Stimulated activated CD8-positive, alpha-beta memory T cell treated with anti-CD3 and anti-CD28 coated beads, Interleukin-7, amount 100 ng/mL, for 1 hour (primary cell): ENCODE measurements at places on chromosomes 7 and 10.

DNA sequence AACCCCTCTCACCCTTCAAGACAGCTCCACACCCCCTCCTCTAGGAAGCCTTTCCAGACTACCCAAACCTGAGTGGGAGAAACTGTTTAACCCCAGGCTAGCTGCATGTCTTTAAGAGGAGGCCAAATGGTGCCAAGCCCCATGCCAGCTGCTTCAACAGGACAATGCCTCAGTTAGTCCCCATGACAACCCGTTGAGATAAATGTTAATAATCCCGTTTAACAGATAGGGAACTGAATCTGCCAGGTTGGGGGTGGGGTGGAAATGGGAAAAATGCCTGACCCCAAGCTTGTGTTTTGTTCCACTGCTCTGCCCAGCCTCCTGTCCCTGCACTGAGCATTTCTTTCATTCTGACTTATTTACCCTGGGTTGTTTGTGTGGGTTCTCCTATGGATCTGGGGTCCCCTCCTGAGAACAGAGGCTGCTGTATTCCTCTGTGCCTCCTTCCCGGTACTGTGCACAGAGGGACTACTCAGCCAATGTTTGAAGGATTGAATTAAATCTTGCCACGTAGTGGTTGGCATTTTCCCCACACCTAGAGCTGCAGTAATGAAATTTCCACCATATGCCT lies 452.6 kb upstream of the ZMIZ1 start:
- DNase-seq = no peak

- peak; percentile 7 for DNase-seq
These were observed 236.3 kb upstream of the ANKRD30A start for GRCh38 chr10:36888925-36889573.

DNA sequence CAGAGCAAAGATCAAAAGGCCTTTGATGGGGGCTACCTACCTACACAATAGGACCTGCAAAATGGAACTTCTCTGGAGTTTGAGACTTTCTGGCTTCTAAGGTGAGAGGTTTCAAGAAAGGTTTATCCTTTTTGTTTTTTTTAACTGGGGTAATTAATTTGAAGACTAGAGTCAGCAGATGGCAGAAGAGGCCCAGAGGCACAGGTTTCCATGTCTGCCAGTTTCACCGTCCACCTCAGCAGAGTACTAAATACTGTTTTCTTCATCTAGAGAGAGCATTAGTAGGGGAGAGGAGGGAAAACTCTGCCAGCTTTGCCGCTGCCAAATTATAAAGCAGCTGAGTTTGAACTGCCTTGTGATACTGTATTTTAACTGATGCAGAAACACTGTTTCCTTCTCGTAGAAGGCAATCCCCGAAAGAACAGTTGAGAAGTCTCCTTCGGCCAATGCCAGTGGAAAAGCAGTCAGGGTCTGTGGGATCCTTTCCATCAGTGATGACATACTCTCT lies 138.7 kb downstream of the SLC25A13 start:
- DNase-seq = no peak

GRCh38 chr7:155287284-155287935 lies 10.3 kb upstream of the INSIG1 start:
- no peak for DNase-seq

DNA sequence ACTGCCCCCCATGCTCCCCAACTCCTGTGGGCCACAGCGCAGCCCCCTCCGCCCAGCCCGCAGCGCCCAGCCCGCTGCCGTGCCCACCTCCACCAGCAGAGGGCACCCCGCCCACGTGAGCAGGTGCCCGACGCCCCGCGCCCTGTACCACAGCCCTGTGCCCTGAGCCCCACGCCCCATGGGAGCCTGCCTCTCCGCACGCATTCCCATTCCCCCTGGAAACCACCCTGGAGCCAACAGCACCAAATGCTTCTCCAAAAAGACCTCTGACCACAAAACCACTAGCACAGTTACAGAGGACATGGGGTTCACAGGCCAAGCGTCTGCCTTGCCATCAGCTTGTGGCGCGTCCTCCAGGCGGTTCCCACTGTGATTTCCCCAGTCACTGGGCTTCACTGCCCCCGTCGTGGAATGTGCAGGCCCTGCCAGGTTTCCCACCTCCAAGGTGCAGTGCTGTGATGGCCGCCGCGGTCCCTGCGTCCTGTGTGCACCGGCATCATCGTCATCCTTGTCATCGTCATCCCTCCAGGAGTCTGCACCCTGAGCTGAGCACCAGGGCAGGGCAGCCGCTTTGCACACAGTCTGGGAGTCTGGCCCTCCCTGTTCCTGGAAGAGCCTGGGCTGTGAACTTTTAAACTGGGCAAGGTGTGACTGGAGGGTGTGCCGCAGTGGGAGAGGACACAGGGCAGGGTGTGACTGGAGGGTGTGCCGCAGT lies 61.7 kb downstream of the PWWP2B start:
- DNase-seq = peak; percentile 56

DNA sequence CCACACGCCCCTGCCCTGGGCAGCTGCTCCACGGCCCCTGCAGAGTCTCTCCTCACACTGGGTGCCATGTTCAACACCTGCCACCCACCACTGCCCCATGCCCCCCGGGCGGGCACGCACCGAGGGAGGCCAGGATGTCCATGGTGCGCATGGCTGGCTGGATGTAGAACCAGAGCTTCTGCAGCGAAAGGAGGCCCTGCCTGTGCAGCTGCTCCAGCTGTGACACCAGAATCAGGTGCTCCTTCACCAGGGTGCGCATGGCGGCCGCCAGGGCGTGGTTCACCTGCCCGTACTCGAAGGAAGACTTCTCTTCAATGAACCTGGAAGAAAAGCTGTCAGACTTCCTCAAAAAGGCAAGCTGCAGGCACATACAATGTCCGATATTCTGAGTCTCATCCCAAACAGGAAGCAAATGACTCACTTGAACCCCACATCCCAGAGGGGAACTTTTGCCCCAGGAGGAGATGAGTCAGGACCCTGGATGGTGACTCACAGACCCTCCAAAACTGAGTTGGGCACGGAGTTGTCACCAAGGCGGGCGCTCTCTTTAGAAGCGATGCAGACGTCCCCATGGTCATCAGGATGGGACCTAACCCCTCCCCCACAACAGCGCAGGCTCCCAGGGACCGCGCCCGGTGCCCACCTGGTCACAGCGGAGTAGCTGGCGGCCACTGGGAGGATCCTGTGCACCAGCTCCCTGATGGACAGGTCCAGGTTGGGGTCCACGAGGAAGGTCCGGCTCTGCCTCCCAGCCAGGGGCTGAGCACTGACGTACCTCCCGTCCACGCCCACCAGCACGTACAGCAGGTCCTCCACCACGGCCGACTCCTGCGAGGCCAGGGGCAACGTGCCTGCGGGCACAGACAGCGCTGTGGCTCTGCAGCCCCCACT lies 15.5 kb downstream of the TUBGCP2 start:
- DNase-seq = no peak

DNA sequence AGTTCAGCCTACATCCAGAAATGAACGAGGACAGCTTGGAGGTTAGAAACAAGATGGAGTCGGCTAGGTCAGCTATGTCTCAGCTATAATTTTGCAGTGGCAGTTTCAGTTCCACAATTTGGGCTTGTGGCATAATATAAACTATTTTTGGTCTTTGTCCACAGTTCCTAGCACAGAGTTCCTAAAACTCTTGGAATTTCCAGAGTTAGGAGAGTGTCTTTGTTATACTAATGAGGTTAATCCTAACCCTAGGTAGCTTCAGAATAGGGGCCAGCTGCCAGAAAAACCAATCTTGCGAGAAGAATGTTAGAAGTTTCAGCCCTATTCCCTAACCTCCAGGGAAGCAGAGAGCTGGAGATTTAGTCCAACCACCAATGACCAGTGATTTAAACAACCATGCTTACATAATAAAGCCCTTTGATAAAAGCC lies 131.9 kb downstream of the AKR1D1 start:
- DNase-seq = no peak

DNA sequence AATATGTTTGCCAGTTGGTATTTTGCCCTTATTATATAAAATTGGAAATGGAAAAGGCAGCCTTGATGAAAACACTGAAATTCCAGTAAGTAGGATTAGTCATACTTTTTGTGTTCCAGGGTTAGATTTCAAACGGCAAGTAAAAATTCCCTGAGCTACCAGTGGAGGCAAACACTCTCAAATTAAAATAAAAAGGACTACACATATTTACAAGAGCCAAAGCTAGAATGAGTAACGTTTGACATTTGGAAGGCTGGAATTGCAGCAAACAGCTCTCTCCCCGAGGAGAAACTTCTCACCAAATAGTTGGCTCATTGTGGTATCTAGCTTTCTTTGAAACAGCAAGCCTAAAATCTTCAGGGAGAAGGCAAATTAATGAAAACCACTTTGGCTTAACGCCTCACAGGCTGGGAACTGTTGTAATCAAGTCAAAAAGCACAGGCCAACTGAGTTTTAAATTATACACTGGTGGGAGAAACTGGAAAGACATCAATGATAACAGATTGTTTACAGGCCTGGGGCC lies 288.4 kb downstream of the SNX13 start:
- DNase-seq = no peak

GRCh38 chr7:128027485-128027980 lies 3.7 kb downstream of the LRRC4 start:
- DNase-seq = no peak

DNA sequence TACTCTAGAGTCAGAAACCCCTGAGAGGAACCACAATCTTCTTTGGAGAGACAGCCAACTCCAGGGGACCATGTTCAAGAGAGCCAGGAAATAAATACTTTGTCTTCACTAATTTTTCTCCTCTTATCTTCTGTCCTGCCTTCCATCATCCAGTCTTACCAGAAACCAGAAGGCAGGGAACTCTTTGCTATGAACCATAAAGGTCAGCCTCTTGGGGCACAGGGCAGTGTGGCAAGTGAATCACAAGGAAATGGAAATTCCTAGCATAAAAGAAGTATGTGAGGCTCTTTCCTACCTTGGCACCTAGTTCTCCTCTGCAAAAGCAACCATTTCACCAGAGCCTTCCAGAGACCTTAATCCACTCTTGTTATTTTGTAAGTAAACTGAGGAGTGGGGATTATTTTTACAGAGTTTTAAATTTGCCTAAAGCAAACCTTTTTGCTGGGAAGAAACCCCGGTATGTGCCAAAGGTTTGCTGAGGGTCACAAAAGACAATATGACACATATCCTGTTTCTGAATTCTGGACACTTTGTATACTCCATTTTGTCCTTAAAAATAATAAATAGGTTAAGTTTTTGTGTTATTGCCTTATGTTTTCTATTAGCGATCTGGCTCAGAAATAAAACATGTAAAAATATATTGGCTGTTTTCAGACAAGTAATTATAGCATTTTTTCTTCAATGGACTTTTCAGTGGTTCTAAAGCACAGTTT lies 87.1 kb downstream of the ADAM22 start:
- no peak for DNase-seq

DNA sequence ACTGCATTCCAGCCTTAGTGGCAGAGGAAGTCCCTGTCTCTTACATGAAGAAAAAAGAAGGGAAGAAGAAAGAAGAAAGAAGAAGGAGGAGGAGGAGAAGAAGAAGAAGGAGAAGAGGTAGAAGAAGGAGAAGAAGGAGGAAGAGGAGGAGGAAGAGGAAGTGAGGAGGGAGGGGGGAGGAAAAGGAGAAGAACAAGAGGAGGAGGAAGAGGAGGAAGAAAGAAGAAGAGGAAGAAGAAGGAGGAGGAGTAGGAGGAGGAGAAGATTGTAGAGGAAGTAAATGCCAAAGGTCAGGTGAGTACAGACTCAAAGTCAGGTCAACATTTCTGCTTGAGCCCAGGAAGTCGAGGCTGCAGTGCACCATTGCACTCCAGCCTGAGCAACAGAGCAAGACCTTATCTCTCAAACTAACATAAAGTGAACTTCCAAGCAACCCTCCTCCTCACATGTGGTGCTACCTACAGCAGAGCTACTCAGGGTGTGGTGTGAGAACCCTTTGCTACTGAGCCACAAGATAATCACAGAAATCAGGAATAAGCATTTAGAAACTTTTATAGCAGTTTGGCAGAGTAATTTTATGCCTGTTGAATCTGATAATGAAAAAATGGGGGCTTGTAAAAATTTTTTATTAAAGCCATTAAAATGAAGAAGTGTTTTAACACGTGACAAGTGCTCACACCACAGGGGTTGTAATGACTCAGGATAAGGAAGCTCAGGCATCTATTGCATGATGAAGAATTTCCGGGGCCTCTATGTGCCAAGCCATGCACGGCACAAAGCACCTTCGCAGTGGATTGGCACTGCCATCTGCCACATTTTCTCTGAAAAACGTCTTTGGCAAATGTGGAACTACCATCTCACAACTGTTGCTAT lies 224.9 kb upstream of the AUTS2 start:
- DNase-seq = no peak

- no peak for DNase-seq
These were observed 4.3 kb upstream of the TRPV6 start for GRCh38 chr7:142889816-142890215.

- DNase-seq = no peak
These were observed 168.3 kb downstream of the BMPER start for GRCh38 chr7:34073676-34074075.

- DNase-seq = no peak
These were observed 53.6 kb downstream of the AFAP1L2 start for GRCh38 chr10:114350751-114351150.

DNA sequence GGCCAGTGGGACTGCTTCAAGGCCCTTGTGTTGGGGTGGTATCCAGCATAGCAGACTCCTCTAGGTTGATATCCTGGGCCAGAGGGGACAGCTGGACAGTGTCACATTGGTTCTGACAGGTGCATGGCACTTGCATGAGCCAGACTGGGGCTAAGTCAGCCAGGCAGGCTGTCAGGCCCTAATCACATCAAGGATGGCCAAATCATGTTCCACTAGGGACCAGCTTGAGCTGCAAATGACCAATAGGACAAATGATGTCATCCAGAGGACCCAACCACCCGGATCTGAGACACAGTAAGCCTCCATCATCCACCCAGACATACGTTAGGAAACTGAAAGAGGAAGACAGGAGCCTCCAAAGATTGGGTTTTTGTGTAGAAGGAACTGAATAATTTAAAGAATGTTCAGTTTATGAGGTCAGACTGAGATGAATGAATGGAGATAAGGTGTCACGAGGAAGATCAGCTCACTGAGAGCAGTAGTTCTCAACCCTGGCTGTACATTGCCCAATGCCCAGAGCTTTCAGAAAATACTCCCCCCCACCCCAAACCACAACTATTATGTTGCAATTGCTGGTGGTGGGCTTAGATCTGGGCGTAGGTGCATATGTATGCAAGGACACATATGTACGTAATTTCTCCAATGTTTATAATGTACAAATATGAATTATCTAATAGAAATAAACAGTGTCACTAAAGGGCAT lies 75.2 kb upstream of the INHBA start:
- no peak for DNase-seq

DNA sequence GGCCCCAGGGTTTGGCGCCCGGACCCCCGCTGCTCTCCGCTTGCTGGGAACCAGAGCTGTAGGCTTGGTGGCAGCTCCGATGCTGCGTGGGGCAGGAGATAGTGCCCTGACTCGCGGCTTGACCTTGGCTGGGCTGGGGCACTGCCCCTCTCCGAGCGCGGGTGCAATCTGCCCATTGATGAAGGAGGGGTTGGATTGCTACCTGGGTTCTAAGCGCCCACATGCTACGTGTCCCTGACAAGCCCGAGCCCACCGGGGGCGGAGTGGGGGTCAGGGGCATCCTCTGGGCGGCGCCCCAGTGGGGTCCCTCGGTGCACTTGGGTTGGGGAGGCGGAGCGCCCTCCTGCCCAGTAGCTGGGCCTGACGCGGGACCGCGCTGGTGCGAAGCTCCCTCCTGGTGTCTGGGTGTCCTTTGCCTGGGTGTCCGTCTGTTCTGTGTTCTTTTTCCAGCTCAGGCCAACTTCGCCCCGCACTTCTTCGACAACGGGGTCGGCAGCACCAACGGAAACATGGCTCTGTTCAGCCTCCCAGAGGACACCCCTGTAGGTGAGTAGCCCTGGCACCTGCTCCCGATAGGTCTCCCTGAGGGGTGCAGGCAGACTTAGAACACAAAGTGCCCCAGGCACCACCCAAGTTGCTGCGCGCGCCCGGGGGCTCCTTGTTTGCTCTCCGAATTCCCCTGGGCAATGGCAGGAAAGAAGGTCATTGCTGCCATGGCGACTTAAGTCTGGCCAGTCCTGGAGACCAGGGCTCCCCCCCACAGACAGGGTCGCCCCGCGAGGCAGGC lies 900 bp downstream of the CDHR1 start:
- DNase-seq = no peak
